ENCODE measurements at places on chromosomes 7 and 10.

- peak; percentile 37 for DNase-seq
Measured at GRCh38 chr10:26696786-26697162, 727 bp upstream of the PDSS1 start.

DNA sequence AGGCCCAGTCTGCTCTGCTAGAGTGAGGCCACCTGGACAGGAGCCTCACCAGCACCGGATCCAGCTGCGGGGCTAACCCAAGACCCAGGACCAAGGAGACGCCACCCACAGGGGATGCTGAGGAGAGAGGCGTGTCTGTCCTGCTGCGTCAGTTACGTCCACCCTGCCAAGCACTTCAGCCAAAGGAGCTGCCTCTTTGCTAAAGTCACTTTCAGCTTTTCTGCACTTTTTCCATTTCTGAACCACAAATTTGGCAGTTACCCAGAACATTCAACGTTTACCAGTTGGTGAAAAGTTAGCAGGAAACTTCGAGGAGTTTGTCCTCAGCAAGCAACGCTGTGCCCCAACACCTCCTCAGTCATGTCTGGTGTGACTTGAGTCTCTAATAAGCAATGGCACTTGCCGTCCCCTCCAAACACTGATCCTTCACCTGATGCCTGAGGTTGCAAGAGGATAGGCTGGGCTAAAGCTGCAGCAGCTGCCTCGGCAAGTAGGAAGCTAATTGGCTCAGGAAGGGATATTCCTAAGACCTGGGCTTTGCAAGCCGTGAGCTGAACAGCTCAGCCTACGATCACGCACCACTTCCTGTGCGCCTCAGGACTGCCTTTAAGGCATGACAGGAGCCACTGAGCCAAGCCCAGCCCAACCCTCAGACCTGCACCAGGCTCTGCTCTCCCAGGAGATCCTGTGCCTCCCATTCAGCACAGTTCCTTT is 40.1 kb downstream of the KCNH2 start:
- DNase-seq = no peak

DNA sequence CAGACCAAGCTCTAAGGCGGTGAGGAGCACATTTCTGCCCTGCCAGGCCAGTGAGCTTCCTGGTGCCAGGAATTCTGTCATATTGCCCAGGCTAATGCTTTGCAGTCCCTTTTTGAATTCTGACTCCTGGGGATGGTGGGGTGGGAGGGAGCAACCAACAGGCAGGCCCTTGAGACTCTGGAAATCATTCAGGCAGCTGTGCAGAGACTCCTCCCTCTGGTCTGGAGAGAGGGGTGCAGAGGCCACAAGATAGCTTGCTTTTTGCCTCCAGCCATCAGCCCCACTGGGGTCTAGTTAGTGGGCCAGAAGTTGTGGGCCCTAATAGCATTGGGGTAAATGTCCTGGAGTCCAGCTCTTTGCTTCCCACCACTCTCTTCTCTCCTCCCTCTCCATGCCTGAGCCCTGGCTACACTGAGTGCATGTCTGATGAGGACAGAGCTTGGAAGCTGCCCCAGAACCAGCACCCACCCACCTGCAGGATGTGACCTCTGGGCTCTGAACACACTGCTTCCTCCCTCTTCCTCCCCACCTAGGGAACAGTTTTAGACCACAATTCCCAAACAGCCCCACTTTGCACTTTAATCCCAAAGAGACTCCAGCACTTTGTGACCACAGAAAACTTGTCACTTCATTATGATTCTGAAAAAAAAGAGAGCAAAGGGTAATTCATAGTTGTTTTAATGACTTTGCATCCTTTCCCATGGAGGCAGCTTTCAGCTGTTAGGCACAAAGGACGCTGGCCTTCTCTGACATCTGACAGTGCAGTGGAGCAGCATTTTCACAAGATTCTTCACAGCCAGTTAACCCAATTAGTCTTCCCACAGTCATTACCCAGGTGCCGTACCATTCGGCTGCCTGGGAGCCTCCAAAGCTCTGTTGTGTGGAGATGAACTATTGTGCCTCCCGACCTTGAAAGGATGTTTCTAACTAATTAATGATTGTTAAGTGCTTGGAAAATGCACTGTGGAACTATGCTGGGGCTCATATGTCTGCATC is 262.5 kb downstream of the TRIL start:
- no peak for DNase-seq

DNA sequence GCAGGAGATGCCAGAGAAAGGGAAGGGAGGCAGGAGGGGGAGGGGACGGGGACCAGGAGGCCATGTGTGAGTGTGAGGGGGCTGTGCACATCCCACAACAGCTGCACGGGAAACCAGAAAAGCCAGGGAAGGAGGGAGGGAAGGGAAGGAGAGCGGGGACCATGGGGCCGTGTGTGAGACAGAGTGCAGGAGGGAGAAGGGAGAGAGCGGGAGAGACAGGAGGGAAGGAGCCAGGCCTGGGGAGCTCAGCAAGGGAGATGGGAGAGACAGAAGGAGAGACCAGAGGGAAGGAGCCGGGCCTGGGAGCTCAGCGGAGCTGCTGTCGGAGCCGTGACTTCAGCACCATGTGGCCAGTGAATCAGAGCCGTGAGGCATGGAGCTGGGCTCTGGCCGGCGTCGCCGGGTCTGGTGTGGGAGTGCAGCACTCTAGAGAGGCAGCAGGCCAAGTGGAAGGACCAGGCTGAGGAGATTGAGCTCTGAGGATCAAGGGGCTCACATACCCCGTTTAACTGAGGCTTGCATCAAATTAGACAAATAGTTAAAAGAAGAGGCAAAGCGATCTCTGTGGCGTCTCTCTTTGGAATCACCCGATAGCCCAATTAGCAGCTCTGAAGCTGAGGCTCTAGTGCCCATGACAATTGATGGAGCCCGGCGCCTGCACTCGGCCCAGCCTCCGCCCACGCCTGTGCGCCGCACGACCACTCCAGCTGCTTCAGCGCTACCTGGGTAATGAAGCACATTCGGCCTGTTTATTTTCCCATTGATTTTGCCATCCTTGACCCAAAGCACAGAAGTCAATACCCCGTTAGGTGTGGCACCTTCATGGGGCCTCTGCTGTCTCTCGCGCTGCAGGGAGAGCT is 150.4 kb downstream of the MAD1L1 start:
- no peak for DNase-seq

GRCh38 chr7:113890331-113891030 is 28.3 kb downstream of the PPP1R3A start:
- DNase-seq = no peak

GRCh38 chr10:67115972-67116371 is 190.1 kb downstream of the LRRTM3 start:
- DNase-seq = no peak

DNA sequence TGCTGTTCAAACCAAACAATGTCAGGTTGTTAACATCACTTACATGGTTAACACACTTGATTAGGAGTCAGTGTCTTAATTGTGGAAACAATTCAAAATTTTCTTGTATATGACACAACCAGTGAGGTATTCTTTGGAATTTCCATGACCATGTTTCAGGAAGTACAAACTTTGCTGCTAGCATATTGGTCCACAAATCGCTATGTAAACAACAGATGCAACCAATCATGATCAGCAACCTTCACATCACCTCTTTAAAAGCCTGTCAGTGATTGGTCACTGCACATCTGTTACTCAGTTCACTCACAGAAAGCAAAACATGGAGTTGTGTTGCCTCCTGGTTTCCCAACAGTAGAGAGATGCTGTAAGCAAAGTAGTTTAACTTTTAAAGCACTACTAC is 108.9 kb upstream of the FAM3C start:
- DNase-seq = peak; percentile 18

- DNase-seq = no peak
Measured at GRCh38 chr10:43411536-43411935, 2.5 kb upstream of the HNRNPF start.

All from inflammatory macrophage treated with lipopolysaccharide for 1 hour (primary cell).